ENCODE measurements at places on chromosomes 5 and 9.

DNA sequence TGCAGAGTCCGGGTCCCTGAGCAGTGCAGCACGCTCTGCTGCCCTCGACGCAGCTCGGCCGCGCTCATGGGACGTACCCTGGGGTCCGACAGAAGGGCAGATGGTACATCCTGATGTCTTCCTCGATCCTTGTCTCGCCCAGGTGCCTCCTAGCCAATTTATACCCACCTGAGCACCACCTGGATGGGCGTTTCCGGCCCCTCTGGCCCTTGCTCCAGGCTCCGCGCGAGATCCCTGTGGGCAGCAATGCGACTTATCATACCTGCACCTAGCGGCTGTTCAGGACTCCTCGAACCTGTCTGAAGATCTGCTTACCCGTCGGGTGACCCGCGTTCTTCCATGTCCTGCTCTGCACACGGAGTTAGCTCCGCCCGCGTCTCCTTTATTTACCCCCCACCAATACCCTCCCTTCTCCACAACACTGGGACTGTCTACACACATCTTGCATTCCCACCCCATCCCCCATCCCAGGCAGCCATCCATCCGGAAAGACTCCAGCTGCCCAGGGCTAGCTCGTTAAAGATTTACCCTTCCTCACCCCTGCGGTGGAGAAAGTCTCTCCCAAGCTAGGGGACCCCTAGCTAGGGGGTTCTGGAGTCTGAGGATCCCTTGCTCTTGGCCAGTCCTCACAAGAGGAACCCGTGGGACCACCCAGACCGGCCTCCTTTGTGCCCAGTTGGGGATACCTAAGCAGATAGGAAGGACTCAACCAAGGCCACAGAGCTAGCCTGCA, at the start of gene KIF12:
KIF12 (minus strand) TSS at position 357 of the 733 bp plus-strand sequence; CDS start at position 341, 16 bp downstream.
- no peak for DNase-seq

DNA sequence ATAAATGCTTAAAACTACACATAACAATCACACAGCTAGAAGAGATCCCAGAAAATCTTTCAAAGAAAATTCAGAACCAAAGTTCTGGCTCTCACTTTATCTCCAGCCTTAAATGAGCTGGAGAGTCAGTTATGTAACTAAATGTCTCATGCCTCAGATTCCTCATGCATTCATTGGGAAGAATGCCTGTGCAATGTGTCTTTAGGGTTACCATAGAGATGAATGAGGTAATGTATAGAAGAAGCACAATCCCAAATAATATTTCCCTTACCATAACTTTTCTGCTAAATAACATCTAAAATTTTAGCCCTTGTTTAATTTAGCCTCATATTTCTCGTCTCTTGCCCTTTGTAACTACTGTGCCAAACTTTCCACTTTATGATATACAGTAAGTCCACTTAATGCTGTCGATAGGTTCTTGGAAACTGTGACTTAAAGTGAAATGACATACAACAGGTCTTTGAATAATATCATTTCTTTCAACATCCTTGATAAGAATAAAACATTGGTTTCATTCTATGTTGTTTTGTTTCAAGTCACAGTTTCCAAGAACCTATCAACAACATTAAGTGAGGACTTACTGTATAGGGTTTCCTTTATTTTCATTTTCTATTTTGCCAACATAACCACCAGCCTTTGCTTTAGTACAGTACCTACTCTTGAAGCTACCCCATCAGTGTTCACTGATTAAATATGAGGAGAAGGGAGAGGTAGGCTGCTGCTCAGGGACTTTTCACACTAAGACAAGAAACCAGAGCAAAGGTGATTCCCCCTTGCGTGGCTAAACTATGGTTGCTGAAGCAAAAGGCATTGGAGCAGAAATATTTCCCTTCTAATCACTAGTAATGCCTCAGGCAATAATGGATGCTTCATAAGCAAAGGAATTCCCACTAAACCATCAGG, 295.7 kb upstream of the PTGER4 start:
- DNase-seq, result no peak

- DNase-seq, result no peak
These were observed 64.2 kb upstream of the STK32A start for GRCh38 chr5:147170603-147171002.

DNA sequence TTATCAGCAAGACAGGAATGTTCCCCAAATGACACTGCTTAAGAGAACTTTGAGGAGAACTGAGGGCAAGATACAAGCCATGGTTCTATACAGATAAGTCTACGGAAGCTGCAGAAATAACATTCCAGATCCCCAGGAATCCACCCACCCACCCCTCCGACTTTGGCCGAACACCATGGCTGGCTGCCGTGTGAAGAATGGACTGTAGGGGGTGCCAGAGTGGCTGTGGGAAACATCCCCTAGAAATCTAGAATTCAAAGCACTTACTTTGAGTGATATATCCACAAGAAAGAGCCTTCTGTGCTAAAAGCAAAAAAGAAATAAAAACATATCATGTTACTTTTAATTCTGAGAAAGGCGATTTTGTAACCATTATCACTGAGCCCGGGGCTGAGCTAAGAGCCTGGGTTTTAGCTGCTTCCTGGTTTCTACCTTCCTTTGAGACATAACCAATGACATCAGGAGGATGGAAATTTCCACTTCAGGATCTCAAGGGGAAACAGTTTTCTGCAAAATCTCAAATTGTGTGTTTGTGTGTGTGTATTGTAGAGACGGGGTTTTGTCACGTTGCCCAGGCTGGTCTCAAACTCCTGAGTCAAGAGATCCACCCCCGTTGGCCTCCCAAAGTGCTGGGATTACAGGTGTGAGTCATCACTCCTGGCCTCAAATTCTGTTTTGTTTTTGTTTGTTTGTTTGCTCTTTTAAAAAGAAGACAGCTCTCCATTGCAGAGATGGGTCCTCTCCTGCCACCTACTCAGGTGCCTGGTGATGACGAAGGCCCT, 36.4 kb downstream of the GGTA1 start:
- DNase-seq, result peak; percentile 20

DNA sequence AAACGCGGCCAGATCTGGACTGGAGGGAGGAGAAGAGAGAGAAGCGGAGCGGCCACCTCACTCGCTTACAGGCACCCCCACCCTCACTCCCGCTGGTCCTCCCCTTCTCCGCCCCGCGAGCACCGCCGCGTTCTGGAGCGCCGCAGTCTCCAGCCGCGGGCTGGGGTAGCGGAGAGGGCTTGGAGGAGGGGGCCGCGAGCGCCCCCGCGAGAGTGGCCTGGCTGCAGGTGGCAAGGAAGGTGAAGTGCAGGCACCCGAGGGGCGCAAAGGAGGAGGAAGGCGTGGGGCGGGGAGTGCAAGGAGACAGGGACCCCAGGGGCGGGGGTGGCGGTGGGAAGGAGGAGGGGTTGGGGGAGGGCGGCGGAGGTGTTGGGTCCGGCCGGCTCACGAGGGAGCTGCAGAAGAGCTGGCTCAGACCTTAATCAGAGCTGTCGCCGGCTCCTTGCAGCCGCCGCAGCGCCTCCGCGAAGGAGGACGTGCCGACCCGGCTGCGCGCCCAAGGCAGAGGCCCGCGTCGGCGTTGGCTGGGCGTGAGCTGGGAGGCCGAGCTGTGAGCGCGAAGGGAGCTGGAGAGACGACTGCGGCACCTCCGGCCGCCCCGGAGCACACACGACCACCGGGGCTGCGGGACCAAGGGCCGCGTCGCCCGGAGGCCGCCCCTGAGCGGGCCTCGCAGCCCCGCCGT, at the start of gene DMRT3:
DMRT3 (plus strand) TSS at position 398 of the 685 bp plus-strand sequence. CDS start 347 bp downstream, outside the sequence.
- DNase-seq, result no peak

- DNase-seq, result no peak
These were observed 13.2 kb downstream of the PDLIM4 start for GRCh38 chr5:132270706-132271105.

GRCh38 chr5:79754865-79755555, 65.4 kb downstream of the CMYA5 start:
- DNase-seq, result no peak

- no peak for DNase-seq
These were observed 141.3 kb downstream of the PSAT1 start for GRCh38 chr9:78438211-78438610.

- no peak for DNase-seq
These were observed 69.4 kb upstream of the CD180 start for GRCh38 chr5:67265951-67266350.

DNA sequence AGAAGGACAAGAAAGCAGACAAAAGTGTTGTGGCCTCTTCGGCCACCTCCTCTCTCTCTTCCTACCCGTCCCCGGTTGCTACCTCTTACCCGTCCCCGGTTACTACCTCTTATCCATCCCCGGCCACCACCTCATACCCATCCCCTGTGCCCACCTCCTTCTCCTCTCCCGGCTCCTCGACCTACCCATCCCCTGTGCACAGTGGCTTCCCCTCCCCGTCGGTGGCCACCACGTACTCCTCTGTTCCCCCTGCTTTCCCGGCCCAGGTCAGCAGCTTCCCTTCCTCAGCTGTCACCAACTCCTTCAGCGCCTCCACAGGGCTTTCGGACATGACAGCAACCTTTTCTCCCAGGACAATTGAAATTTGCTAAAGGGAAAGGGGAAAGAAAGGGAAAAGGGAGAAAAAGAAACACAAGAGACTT, 2.4 kb downstream of the EGR1 start:
- DNase-seq, result no peak

Measured in stimulated activated CD4-positive, alpha-beta T cell treated with anti-CD3 and anti-CD28 coated beads, Interleukin-15, amount 100 ng/mL, for 48 hours (primary cell).